ENCODE measurements at places on chromosomes 2 and 18.
A peak's percentile ranks its signal among the peaks of the same experiment; 100 is the strongest.

DNA sequence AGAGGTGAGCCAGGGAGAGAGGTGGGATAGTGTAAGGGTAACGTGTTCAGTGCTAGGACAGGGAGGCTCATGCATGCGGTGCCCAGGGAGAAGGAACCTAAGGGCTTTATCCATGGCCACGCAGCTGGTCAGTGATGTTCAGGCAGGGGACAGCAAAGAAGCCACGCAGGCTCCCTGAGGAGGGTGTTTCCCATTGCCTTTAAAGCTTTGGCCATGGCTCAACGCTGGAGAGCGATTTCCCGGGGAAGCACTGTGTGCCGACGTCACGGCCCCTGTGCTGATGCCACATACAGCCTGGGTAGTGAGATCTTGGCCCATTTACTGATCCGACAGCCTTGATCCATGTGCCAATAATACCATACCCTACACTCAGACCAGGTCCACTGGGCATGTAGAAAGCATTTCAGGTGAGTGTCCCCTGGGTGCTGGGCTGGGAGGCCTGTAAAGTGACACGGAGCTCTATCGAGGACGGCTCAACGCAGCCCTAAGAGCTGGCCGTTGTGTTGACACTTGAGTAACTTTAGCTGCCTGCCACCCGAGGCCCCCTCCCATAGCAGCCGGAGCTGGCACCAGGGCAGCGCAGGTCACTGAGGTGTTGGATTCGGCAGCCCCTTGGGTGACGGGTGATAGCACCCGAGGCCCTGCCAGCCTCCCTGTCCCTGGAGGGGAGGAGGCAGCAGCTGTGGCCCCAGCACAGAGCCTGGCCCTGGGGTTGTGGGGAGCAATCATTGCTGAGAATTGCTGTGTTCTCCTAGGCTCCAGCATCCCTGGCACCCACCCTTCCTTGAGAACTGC is 41.4 kb downstream of the PDIA6 start:
- DNase-seq = no peak

- no peak for DNase-seq
Measured at GRCh38 chr2:23562143-23562542, 177.2 kb downstream of the KLHL29 start.

DNA sequence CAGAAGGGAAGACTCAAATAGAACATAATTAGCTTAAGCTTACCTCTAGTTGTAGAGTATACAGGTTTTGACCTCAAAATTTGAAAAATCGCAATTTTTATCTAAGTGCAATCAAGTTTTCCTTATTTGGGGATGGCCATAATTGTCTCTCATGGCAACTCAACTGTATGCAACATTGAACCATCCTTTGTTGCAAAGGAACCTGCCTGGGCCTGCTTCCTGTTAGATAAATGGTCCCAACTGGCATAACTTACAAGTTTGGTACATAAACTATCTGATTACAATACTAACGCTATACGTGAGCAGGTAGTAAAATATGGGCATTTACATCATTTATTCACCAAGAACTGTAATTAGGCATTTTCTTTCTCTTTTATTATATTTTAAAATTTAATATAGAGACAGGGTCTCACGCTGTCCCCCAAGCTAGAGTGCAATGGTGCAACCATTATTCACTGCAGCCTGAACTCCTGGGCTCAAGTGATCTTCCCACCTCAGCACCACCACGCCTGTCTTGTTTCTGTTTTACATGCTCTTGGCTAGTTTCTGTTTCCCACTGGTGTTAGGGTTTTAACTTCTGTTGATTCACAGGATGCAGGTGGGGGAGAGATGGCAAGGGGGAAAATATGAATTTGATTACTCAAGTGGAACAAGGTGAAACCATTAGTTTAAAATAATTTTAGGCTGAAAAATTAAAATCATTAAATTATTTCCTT is 55.3 kb upstream of the B3GNT2 start:
- DNase-seq = no peak

DNA sequence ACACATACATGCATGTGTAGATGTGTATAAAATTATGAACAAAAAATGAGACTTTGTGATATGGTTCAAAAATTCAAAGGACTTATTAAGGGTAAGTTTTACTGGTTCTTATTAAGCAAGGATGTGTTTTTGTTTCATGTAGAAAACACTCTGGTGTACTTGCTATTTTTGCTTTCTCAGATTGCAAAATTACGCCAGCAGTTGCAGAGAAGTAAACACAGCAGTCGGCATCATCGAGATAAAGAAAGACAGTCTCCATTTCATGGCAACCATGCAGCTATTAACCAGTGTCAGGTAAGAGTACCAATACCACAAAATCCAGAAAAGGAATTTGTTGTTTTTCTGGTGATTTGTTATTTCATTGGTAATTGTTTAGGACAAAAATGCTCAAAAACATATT is 91.3 kb downstream of the FAM117B start:
- DNase-seq = no peak

DNA sequence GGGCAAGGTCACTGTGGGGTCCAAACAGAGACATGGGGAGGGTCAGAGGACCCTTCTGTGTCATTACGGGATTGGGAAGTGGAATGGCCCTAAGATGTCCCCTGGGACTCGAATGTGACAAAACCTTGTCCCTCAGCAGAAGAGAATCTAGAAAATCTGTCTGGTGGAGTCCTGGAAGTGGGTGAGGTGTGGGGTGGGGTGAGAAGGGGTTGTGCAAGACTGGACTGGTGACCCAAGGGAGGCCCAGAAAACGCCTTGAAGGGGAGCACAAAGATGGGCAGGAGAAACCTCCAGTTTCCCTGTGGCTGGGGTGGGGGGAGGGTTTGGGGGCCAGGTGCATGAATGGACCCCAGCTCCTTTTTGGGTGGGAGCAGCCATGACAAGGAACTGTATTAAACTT is 79.6 kb downstream of the TCF7L1 start:
- DNase-seq = no peak

DNA sequence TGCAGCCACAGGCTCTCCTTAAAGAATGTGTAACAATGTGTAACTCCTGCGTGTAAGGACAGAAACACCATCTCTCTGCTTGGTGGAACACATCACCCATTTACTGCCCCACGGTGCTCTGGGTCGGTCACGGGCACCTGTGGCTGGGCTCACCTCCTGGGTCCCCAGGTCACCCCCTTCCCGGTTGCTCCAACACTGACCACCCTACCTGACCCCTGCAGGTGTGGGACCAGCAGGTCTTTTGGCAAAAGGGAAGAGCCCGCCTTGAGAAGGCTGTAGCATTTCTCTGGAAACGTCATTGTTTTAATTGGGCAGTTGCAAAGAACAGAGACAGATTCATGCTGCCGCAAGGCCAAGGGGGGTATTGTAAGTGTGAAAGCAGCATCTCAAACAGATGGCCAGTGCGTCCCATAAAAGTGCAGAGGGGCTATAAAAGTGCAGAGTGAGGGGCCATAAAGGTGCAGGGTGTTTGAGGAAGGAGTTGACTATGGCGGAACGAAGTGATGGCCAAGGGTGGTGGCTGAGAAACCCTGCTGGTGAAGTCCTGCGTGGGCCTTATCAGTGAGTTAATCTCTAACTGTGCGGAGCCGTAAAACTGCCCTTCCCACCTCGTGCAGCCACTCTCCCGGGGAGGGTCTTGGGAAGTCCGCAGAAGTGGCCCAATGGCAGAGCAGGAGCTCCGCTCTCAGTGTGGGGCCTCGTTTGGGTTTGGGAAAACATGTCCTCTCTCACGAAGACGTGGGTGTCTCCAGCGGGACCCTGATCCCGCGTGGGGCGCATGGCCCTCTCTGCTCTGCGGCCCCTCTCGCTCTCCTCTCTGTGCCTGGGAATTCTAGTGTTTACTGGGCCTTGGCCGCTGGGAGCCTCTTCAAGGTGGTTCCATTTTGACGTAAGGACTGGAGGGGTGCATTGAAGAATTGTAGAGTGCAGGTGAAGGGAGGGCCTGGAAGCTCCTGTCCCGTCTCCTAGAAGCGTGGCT is 13.7 kb upstream of the NEU4 start:
- no peak for DNase-seq

- DNase-seq = no peak
Measured at GRCh38 chr2:216445501-216445900, 33.2 kb downstream of the SMARCAL1 start.

DNA sequence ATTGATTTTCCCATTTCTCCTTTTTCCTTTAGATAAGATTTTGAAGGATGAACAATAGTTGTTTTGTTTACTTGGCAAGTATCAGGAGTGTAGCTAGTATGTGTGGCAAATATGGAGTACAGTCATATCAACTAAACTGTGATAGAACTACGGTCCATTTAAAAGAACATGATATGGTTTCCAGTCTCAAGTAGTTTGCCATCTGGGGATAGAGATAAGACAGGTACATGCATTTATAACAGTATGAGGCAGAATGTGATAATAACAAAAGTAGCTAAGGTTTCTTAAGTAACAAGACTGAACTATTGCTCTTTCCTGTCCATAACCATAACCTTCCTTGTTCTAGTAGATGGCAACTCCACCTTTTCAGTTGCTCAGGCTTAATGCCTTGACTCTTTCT is 75.6 kb upstream of the TACR1 start:
- no peak for DNase-seq

- no peak for DNase-seq
Measured at GRCh38 chr2:32838418-32838817, 108.3 kb upstream of the LTBP1 start.

DNA sequence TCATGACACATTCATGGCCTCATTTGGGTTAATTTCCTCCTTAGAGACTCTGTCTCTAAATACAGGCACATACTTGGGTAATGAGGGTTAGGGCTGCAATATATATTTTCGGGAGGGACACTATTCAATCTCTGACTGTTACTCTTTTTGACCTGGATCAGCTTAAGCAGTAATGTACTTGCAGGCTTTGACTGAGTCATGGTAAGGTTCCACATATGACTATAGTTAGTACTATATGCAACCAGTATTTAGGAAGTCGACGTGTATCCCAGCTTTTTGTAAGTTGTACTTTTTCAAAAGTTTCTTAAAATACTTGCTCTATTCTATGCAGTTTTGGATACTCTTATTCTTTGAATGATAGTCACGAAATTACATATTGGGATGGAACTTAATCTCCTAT is 37.2 kb upstream of the CDH19 start:
- DNase-seq = no peak

- no peak for DNase-seq
Measured at GRCh38 chr2:218811382-218811781, 20.2 kb downstream of the PRKAG3 start.

DNA sequence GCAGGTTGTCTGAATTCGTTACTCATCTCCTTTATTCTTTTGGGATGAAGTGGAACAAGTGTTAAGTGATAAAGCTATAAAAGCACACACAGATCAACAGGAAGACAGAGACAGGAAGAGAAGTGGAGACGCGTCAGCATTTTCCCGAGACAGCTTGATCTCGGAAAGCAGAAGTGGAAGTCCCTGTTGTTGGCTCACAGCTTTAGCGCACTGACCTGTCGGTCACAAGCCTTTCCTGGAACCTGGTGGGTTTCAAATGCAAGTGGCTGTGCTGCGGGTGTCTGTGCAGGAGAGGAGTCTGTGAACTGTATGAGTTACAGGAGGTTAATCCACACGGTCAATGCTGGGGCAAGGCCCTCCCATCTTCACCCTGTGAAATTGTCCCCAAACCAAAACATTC is 116.6 kb upstream of the PELI1 start:
- no peak for DNase-seq

GRCh38 chr18:2526329-2526728 is 45.0 kb downstream of the METTL4 start:
- DNase-seq = no peak

DNA sequence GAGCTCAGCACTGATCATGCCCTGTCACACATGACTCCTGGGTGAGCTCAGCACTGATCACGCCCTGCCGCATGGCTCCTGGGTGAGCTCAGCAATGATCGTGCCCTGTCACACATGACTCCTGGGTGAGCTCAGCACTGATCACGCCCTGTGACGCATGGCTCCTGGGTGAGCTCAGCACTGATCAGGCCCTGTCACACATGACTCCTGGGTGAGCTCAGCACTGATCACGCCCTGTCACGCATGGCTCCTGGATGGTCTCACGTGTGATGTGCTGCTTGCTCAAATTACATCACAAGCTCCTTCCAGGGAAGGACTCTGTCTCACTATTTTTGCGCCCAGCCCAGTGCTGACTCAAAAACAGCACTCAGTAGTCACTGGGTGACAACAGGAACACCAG is 258.0 kb downstream of the HDAC4 start:
- DNase-seq = no peak

GRCh38 chr18:80009661-80010550 is 21.5 kb upstream of the TXNL4A start:
- no peak for DNase-seq

DNA sequence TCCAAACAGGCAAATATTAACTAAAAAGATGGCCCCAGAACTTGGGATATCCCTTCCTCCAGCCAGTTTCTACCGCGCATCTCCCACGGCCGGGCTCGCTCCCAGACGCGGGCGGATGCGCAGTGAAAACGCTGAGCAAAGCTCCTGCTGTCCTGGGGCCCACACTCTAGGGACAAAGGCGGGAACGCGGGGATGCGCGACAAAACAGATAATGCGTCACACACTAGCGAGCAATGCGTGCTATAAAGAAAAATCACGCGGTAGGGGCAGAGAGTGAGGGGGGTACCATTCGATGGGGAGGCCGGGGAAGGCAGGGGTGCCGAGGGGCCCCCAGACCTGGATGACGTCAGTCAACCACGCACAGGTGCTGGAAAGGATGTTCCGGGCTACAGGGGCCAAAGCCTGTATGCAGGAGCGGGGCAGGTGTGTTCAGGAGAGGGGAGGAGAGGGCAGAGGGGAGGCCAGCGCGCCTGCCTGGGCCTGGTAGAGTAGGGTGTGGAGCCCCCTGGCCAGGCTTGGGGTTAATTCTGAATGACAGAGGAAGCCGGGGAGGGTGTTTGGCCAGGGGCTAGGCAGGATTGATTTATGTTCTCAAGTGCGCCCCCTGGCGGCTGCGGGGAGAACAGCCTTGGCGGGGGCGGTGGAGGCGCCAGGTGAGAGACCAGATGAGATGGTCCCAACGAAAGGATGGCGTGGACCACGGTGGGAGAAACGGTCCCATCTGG is 14.9 kb upstream of the ITM2C start:
- peak; percentile 69 for DNase-seq

DNA sequence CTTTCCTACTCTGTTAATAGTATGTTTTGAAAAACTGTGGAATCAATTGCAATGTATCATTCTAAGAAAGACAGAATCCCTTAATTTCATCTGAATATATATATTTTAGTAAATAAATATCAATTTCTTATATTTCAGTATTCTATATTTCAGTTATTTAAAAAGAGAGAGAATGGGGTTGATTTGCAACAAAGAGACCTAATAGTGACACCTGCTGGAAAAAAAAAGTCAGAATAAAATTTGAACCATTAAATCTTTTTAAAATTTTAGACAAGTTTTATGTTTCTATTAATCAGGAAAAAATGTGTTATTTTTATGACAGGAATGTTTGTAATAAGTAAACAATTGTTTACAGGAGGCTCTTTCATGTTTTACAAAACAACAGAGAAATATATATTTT is 20.7 kb upstream of the CCNT2 start:
- no peak for DNase-seq

- DNase-seq = no peak
Measured at GRCh38 chr2:29850794-29851193, 70.6 kb downstream of the ALK start.

- DNase-seq = no peak
Measured at GRCh38 chr2:239114616-239115265, 266.9 kb downstream of the TWIST2 start.

Measured in activated T-cell treated with anti-CD3 and anti-CD28 coated beads for 48 hours (primary cell).